ENCODE measurements at places on chromosomes 6 and 20.

GRCh38 chr6:142918339-142919042, 26.5 kb downstream of the HIVEP2 start:
- DNase-seq, result no peak

DNA sequence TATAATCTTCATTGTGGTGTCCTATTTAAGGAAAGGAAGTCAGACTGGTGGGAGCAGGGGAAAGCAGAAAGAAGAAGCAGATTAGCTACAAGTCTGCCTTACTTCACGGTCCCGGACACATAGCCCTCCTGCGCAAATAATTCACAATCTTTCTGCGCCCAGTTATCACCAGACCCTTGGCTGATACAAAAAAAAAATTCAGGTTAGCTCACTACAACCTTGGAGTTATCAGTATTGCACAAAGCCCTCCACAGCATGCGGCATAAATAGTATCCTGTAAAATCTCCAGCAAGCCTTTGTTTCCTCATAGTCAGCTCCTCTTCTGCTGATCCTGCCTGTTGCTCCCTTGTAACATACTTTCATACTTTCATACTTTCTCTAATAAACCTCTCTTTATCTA, 148.6 kb upstream of the FUT9 start:
- no peak for DNase-seq

DNA sequence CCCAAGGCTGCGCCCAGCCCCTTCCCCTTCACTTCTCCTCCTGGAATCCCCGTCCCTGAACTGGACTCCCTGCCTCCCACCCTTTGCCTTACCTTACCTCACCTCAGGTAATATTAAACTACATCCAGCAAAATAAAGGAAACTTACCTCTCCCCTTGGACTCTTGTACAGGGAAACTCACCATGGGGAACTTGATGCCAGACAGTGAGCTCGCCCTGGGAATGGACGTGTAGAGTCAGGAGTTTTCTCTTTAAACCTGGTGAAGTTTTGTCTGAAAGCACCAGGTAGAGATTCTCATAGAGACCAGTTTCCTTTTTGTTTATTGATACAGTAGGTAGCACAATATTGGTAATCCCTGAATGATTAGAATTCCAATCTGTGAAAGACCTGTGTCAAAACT, 544 bp upstream of the HLA-C start:
- no peak for DNase-seq

GRCh38 chr6:136466777-136467176, 83.4 kb downstream of the MAP7 start:
- DNase-seq, result no peak

All from NCI-H82 (cell line).